ENCODE measurements at places on chromosomes 7 and 10.

DNA sequence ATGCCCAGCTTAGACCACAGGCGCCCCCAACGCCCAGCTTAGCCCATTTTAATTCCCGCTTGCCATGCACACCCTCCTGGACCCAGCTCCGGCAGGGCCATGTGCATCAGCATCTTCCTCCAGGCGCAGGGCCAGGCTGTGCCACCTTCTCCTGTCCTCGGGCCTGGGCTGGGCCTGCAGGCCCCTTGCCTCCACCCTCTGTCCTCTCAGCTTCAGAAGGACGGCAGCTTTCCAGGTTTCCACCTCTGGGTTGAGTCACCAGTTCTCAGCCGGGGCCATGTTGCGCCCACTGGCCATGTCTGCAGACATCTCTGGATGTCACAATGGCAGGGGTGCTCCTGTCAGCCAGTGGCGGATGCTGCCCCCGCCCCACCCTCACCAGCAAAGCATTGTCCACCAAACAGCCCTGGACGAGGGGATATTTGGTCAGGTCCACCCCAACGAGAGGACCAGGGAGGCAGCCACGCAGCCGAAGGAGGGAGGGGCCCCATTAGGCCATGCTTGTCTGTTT is 59.1 kb upstream of the NKX6-2 start:
- no peak for DNase-seq

DNA sequence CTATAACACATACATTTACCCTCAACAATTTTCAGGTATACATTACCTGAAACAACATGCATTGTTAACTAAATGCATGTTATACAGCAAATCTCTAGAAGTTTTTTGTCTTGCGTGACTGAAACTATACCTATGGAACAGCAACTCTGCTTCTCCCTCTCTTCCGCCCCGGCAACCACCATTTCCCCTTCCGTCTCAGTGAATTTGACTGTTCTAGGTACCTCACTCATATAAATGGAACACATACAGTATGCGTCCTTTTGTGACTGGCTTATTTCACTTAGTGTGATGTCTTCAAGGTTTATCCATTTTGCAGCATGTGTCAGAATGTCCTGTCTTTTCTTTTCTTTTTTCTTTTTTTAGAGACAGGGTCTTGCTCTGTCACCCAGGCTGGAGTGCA is 22.5 kb downstream of the CALHM2 start:
- DNase-seq: no peak

DNA sequence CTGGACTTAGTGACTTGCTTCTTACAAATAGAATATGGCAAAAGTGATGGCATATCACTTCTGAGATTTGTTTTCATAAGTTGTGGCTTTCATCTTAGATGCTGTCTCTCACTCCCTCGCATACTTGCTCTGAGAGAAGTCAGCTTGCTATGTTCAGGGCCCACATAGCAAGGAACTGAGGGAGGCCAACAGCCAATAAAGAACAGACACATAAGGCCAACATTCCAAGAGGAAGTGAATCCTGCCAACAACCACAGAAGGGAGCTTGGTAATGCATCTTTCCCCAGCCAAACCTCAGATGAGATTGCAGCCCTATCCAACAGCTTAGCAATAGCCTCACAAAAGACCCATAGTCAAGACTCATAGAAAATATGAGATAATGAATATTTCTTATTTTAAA is 39.2 kb upstream of the DMTF1 start:
- no peak for DNase-seq

- no peak for DNase-seq
Measured at GRCh38 chr10:118167056-118167700, 120.4 kb upstream of the RAB11FIP2 start.

- DNase-seq: no peak
Measured at GRCh38 chr7:92485974-92486373, 8.2 kb upstream of the ERVW-1 start.

Measured in BJ (cell line).